Muscle of arm (tissue), 14 donors: ENCODE measurements at places on chromosomes 6 and 20. TPM values are rescaled to one million over a fixed set of nuclear protein-coding genes. Genes with fewer than 3 reads are reported as not detected.
A peak's percentile ranks its signal among the peaks of the same experiment; 100 is the strongest.

The GSTA3 gene
- not detected for polyA plus RNA-seq

The OPRM1 gene
- polyA plus RNA-seq: not detected

DNA sequence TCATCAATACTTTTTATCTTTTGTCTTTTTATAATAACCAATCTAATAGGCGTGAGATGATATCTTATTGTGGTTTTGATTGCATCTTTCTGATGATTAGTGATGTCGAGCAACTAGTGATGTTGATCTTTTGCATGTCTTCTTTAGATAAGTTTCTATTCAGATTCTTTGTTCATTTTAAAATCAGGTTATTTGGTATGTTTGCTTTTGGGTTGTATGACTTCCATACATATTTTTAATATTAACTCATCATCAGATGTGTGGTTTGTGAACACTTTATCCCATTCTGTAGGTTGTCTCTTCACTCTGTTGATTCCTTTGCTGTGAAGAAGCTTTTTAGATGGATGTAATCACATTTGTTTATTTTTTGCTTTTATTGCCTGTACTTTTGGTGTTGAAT, 295.8 kb downstream of the BCKDHB start:
- no peak for DNase-seq

The PGC gene
- polyA plus RNA-seq: not detected

DNA sequence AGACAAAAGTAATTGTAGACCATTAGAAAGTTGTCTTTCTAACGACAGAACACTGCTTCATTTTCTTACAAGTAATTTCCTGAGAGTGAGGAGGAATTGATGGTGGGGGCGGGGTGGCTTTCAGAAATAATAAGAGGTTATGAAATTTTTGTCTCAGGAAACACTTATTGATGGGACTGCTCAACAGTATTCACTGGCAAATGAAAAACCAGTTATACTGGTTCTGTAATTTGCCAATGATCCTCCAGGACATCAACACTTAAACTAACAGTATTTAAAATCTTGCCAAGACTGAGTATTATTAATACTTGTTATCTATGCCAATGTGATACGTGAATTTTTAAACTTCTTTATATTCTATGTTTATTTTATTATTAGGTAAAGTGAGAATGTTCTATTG, 41.8 kb upstream of the FUT9 start:
- DNase-seq: no peak

DNA sequence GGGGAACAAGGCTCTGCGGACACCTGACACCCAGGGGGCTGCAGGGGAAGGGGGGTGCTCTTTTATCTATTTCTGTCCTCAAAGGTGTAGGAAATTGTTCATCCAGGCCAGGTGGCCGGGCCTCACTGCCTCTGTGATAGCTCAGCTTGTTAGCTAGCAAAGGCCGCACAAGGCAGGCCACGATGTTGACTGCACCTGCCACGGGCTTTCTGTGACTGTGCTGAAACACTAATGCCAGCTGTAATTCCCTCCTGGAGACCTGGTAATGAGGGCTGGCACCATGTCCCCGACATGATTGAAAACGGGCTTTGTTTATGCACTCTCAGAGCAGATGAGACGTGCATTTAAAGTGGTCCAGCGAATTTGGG, 61.4 kb upstream of the APCDD1L start:
- DNase-seq: no peak

The LAMP5 gene
- polyA plus RNA-seq: 0.31 TPM

GRCh38 chr6:6656287-6656686, 67.8 kb downstream of the LY86 start:
- no peak for DNase-seq

The TREML2 gene
- 0.19 TPM for polyA plus RNA-seq

- no peak for DNase-seq
Observed at GRCh38 chr6:15317934-15318902, 72.3 kb downstream of the JARID2 start.

The SCUBE3 gene
- 1.0 TPM for polyA plus RNA-seq

The SLC26A8 gene
- polyA plus RNA-seq: 0.15 TPM

The PBOV1 gene
- not detected for polyA plus RNA-seq

DNA sequence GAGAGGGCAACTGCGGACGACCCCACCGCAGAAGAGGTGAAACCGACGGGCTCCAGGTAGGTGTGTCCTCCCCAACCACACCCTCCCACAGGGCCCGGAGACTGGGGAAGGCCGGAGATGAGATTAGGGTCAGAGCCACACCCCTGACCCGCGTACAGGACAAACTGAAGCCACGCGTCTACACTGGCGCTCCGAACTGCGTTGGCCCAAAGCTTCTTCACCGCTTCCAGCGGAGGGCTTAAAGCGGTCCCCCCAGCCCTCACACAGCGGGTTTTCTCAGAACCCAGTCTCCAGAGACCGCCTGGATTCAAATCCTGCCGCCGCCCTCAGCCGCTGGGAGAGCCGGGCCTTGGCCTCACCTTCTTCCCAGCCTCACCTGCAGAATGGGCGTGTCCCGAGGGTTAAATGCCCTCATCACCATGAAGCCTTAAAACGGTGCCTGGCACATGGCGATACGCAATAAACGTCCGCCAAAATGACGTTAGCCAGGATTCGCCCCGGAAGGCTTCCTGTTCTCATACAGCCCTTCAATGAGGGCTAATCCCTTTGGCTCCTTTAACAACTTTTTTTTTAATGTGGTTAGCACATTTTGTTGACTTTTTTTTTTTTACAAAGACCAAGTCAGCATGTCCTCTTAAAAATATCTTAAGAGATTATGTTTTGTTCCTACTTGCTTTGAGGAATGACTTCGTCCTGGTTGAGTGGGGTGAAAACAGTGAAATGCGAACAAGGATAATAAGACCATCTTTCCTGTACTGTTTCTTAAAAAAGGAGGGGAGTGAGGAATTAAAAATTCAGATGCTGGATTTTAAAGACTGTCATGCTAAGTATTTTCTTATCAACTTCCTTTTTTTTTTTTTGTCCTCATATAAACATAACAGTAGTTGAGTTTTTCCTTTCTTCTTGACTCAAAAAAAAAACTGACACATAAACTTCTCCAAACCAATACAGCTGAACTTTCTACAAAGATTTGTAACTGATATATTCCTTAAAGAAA, 15.1 kb upstream of the ZNF217 start:
- no peak for DNase-seq

DNA sequence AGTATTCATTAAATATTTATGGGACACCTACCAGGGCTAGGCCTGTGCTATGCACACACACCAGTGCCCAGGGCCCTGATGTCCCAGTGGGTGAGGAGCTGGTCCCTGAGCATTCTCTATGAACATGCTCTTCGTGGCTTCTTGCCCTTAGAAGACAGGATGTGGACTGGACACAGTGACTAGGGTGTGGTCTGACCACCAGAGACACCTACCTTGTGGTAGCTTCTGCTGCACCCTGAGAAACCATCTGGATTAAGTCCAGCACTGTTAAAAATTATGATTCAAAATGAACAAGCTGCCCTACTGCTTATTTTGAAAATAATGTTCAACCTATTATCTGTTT, 112.9 kb upstream of the RPS6KA2 start:
- no peak for DNase-seq

GRCh38 chr6:33850296-33850695, 46.5 kb upstream of the MLN start:
- no peak for DNase-seq

- no peak for DNase-seq
Observed at GRCh38 chr6:169664227-169664626, 37.6 kb downstream of the WDR27 start.

- DNase-seq: no peak
Observed at GRCh38 chr6:142303176-142303533, 1.3 kb downstream of the ADGRG6 start.

DNA sequence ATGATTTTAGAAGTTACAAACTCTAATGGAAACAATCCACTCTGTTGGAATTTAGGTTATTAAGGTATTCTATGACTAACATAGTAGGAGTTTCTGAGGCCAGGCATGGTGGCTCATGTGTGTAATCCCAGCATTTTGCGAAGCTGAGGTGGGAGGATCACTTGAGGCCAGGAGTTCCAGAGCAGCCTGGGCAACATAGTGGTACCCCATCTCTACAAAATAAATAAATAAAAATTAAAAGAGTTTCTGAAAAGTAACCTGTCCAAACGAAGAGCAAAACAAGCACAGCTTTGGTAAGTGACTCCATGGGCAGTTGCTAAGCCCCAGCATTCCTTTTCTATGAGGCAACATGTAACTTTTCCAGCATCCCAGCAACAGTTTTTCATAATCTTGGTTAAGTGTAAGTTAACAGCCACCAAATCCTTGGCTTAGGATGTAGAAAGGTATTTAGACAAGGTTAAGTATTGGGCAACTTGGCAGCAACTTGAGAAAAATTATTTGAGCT, 86.3 kb downstream of the SOX4 start:
- no peak for DNase-seq

The ZC2HC1B gene
- not detected for polyA plus RNA-seq

- DNase-seq: no peak
Observed at GRCh38 chr6:51926125-51926524, 161.3 kb downstream of the PKHD1 start.

- DNase-seq: no peak
Observed at GRCh38 chr6:2047855-2048254, 197.6 kb downstream of the GMDS start.

The FAM162B gene
- polyA plus RNA-seq: not detected

The ANKRD60 gene
- polyA plus RNA-seq: not detected

The HCRTR2 gene
- not detected for polyA plus RNA-seq

The ESR1 gene
- 4.3 TPM for polyA plus RNA-seq

GRCh38 chr6:33049323-33050013, 24.0 kb downstream of the HLA-DPA1 start:
- no peak for DNase-seq

- DNase-seq: no peak
Observed at GRCh38 chr6:17881085-17881858, 106.2 kb downstream of the KIF13A start.

The HSD17B8 gene
- 8.6 TPM for polyA plus RNA-seq

DNA sequence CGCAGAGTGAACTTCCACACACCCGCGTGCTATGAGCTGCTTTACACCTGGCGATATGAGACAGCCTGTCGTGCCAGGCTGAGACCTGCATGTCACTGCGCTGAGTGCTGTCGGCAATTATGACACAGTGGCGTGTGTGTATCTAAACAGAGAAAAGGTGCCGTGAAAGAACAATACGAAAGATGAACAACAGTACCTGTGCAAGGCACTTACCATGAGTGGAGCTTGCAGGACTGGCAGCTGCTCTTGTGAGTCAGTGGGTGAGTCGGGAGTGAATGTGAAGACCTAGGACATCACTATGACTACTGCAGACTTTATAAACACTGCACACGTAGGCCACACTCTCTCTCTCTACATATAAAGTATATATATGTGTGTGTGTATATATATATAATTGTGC, 68.5 kb upstream of the DUSP22 start:
- no peak for DNase-seq

The VSTM2L gene
- polyA plus RNA-seq: 0.99 TPM

DNA sequence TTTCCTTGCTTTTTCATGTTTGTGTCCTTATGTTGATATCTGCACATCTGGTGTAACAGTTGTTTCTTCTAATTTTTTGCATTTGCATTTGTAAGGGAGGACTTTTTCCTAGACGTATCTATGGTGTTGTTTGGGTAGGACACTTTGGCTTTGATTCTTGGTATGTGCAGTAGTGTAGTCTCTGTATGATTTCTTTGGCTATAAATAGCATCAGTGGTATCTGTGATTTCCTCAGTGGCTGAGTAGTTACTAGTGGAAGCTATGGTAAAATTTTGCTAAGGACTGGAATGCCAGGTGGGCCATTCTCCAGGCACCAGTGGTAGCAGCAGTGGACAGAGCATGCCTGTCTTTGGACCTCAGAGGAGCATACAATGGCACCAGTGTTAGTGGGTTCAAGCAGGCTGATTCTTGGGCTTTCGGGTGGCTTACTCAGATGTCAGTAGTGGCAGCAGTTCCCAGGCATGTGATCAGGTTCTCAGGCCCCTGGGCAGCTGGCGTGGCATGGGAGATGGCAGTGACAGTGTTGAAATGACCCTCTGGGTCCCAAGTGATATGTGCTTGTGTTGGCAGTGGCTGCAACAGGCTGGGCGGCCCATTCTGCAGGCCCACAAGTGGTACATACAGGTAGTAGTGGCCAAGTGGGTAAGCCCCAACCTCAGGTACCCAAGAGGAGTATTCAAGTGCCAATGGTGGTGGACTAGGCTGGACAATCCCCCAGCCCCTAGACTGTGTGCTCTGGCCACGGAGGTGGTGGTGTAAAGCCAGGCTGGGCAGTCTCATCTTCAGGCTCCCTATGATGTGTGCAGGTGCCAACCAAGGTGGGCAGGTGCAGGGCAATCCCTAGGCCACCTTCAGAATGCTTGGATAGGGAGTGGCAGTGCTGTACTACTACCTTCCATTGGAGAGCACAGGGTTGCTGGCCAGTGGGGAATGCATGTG, 54.5 kb downstream of the PLCG1 start:
- DNase-seq: no peak

DNA sequence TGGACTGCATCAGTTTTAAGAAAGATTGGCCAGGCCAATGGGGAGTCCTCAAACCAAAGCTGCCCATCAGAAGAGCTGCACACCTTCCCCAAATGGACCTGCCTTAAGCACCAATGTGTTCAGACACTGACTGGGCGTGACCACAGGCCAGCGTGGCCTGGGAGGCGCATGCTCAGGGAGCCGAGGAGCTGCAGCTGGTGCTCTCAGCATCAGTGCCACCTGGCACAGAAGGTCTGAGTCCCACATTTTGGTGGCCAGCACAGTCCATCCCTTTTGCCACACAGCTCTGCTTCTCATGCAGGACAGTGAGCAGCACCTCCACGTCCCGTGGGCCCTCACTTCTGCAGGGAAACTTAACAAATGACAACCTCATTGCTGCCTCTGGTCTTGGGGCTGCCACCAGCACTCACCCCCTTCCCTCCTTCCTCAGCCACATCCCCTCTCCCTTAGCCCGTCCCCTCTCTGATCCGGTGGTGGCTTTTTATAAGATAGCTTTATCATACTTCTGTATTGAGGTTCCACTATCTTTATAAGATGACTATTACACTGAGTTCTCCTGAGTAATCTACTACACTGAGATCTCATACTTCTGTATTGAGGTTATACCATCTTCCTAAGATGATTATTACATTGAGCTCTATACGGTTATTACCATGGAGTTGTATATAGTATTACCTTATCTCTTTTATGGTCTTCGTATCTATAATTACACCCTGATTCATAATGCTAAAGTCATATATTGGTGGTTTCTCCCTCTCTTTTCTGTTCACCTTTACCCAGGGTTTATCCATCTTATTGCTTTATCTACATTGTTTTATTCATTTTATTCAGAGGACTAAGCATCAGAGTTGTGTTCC, 109.1 kb downstream of the TOX2 start:
- no peak for DNase-seq

- peak; percentile 49 for DNase-seq
Observed at GRCh38 chr6:156777577-156778453, 637 bp downstream of the ARID1B start.

- DNase-seq: no peak
Observed at GRCh38 chr6:119902681-119903080, 553.1 kb upstream of the MAN1A1 start.

DNA sequence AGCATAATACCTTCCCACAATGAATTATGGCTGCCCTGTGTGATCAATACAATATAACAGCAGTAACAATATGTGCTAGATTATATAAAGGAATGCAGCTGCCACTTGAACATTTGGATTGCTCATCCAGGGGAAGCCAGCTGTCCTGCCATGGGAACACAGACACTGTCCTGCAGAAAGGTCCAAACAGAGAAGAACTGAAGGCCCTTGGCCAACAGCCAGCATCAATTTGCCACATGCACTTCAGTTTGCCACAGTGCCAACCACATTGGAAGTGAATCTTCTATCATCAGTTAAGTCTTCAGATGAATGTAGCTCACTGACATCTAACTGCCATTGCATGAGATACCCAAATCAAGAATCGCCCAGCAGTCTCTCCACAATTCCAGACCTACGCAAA, 332.4 kb downstream of the PRKN start:
- no peak for DNase-seq

GRCh38 chr20:62027116-62027515, 38.6 kb downstream of the TAF4 start:
- no peak for DNase-seq
